ENCODE measurements at places on chromosomes 13 and 19.
A peak's percentile ranks its signal among the peaks of the same experiment; 100 is the strongest.

DNA sequence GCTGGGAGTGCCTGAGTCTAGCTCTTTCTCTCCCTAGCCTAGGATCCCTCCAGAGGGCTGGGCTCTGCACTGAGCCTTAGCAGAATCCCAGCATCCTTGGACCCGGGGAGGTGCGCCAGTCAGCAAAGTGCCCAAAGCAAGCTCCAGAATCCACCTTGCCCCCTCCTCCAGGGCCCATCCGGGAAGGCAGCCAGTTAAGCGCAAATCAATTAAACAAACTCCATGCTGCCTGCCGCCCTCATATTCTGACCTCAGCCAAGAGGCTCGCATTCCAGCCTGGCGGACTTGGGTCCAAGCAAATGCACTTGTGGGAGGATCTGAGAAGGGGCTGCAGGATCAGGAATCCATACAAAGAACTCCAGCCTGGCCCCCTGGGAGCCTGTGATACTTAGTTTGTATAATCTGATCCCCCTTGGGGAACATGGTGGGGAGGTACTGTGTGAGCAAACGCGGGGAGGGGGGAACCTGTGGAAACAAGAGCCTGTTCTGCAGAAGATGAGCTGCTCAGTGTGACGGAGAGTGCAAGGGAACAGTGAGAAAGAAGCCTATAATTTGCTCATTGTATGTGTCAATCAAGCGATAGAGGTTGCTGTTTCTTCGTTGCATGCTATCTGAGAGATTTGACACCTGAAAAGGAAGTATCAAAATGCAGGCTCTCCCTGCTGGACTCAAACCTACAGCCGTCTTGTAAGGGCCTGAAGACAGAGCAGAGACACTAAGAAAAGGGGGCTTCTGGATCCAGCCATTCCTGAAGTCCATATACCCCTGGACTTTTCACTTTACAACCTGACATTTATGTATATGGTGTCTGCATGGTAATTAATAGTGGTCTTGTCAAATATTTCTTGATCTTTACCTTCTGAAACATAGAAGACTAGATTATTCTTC, 29.4 kb downstream of the ZNRF4 start:
- no peak for DNase-seq

- DNase-seq = no peak
These were observed 10.9 kb downstream of the ARHGEF1 start for GRCh38 chr19:41893899-41894298.

DNA sequence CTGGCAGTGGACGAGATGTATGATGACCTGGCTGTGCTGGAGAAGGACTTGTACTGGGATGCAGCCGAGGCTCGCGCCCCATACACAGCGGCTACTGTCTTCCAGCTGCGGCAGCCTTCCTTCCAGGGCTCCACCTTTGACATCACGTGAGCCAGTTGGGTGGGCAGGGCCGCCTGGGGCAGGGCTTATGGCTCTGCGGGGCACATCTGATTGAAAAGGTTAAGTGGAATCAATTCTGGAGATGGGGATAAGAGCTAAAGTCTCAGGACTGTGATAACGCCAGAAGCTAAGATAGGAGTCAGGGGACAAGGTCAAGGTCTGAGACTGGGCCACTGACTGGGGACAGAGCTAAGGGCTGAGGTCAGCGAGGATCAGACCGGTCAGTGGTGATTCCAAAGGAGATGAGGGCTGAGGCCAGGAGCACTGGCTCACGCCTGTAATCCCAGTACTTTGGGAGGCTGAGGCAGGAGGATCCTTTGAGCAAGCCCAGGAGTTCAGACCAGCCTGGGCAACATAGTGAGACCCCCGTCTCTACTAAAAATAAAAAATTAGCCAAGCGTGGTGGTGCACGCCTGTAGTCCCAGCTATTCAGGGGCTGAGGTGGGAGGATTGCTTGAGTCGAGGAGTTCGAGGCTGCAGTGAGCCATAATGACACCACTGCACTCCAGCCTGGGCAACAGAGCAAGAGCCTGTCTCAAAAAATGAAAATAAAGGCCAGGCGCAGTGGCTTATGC, 4.7 kb downstream of the BEST2 start:
- DNase-seq = no peak

- no peak for DNase-seq
These were observed 110.0 kb upstream of the SOX21 start for GRCh38 chr13:94822356-94822755.

DNA sequence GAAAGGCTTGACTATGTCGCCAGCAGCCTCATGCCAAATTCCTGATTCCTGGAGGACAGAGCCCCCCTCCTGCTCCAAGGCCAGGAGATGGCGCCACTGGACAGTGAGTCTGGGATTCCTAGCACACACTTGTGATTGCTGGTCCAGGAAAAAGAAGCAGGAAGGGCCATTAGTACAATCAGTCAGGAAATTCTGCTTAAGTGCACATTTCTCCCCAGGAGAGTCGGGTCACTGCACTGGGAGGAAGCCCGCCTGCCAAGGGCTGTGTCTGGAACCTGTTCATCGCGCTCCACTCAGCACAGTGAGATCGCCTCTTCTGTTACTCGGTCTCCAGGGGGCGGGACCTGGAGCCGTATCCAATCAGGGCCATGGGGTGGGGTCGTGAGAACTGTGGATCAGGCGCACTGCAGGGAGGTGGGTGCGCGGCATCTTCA, 65.1 kb downstream of the ZNF823 start:
- DNase-seq = peak; percentile 79

- DNase-seq = no peak
These were observed 287.5 kb upstream of the HTR2A start for GRCh38 chr13:47184321-47184720.

Measured in nucleus accumbens (tissue), 56 donors.